H1 (cell line): ENCODE measurements at places on chromosomes 7 and 10. TPM values are rescaled to one million over a fixed set of nuclear protein-coding genes. Genes with fewer than 3 reads are reported as not detected.

Gene NUTM2E
- total RNA-seq: 0.21 and 0.28 TPM in 2 replicates

Gene PTPN20
- not detected in 2 replicates for total RNA-seq

Gene GPR26
- total RNA-seq: 0.09 and 0.10 TPM in 2 replicates

Gene UPK3BL2
- 12.4 and 12.5 TPM in 2 replicates for total RNA-seq

Gene CPA4
- not detected in 2 replicates for total RNA-seq

Gene TMEM213
- 0.67 TPM in 1 of 2 replicates, not detected in the other for total RNA-seq

Gene THSD7A
- total RNA-seq: 1.2 and 1.6 TPM in 2 replicates

Gene LIPM
- total RNA-seq: not detected in 2 replicates

Gene LRRC17
- total RNA-seq: 3.0 and 3.3 TPM in 2 replicates

- peaks cover 16% of the 10 kb centered on the region for H3K36me3 ChIP-seq
- no peak for DNase-seq
- peak overlapping the region; percentile 90 for H3K27ac ChIP-seq
- H3K4me3 ChIP-seq: peak overlapping the region; percentile 90
- no peaks in the 10 kb centered on the region for H3K27me3 ChIP-seq
Measured at GRCh38 chr7:73738220-73738611, 386 bp downstream of the ABHD11 start.

DNA sequence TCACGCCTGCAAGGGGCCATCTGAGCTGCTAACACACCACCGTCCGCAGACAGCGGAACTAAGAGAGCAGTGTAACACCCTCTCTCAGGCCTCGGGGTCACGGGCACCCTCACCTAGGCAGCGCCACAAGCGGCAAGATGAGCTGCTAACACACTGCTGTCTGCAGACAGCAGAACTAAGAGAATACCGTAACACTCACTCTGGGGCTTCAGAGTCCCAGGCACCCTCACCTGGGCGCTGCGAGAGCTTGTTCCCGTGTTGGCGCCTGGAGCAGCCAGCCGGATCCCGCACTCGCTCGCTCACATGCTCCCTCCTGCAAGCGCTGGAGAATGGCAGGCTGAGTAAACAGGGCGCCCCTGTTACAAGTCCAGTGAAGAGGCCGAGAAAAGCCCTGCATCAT lies 160.2 kb downstream of the SRPK2 start:
- H3K4me1 ChIP-seq: no peaks in the 10 kb centered on the region; the same call in none of the 2 replicates
- H3K4me3 ChIP-seq: no peak overlapping the region
- peak; percentile 72 for DNase-seq
- H3K27me3 ChIP-seq: no peaks in the 10 kb centered on the region
- no peaks in the 10 kb centered on the region for H3K36me3 ChIP-seq

GRCh38 chr10:46033602-46034011 lies 3.2 kb upstream of the NCOA4 start:
- H3K27me3 ChIP-seq: no peaks in the 10 kb centered on the region
- H3K36me3 ChIP-seq: no peaks in the 10 kb centered on the region
- no peak overlapping the region for H3K4me3 ChIP-seq
- DNase-seq: no peak
- H3K27ac ChIP-seq: no peak overlapping the region
- H3K4me1 ChIP-seq: peaks cover 2% of the 10 kb centered on the region; the same call in 1 of the 2 replicates

DNA sequence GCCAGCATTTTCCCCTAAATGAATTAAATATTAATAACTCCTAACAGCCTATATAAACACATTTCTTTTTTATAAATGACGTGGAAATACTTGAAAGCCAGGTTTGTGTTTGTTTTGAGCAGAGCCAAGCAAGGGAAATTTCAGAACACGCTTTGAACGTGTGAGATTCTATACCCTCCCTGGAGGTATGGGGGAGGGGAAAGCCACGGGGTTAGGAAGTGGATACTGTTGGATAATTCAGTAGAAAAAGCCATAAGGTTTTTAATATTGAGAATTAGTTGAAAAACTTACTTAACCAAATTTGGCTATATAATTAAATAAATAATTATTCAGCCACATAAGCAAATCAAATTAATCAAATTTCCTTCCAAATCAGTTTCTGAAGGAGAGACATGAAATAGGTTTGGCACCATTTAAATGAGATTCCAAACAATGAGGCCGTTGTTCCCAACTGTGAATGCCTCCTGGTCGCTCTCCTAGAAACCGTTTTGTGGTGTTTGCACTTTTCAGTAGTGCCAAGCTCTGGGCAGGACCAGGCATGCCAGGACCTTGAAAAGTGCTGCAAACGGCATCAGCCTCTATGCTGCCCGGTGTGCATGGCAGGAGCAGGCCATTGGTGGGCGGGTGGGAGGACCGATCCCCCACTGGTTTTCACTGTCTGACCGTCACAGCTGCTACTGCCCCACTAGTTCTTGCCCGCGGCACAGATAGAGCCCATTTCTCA lies 88.1 kb downstream of the SEPTIN14 start:
- no peak overlapping the region for H3K27ac ChIP-seq
- H3K4me1 ChIP-seq: peaks cover 5% of the 10 kb centered on the region; the same call in 1 of the 2 replicates
- H3K4me3 ChIP-seq: peak overlapping the region; percentile 46
- peak; percentile 53 for DNase-seq

GRCh38 chr7:96388620-96389383 lies 66.9 kb upstream of the SLC25A13 start:
- no peak for DNase-seq
- H3K27ac ChIP-seq: no peak overlapping the region
- H3K36me3 ChIP-seq: no peaks in the 10 kb centered on the region
- H3K4me3 ChIP-seq: no peak overlapping the region

DNA sequence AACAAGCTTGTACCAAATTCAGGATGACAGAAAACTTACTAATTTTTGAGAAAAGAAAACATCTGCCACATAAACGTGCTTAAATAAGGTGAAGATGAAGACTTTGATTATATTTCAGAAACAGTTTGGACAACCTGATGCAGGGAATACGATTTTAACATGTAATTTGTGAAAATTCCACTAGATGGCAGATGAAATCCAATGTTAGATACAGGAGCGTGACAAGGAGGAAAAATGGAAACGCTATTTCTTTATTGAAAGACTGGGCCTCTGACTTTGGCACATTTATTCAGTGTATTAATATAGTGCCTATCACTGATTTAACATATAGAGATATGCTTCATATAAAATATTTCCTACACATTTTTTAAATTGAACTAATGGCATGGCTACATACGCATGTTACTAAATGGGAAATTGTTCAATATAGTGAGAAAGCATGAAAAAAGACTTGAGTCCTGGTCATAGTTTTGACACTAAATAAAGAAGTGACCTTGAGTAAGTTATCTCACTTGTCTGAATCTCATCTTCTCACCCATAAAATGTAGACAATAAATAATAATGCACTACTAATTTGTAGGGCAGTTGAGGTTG lies 60.7 kb downstream of the CD36 start:
- DNase-seq: no peak
- no peaks in the 10 kb centered on the region for H3K27me3 ChIP-seq
- H3K36me3 ChIP-seq: no peaks in the 10 kb centered on the region

DNA sequence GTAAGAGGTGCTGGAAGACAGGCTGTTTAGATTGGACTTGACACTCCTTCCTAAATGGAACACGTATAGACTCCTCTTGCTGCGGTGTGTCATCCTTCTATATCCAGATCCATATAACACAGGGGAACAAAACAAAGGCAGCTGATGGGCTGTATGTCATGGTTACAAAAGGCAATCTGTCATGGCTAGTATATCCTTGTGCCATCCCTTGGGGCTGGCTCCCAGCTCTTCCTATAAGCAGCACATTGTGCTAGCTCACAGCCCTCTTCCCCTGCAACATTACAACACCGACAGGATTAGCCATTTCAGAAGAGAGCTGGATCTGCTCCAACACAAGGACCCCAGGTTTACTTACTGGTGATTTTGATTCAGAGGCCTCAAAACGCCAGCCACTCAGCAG lies 15.3 kb downstream of the LIPK start:
- no peaks in the 10 kb centered on the region for H3K36me3 ChIP-seq
- H3K27me3 ChIP-seq: no peaks in the 10 kb centered on the region
- no peak overlapping the region for H3K4me3 ChIP-seq
- no peak for DNase-seq

- no peak overlapping the region for H3K27ac ChIP-seq
- peaks cover 4% of the 10 kb centered on the region; the same call in 1 of the 2 replicates for H3K27me3 ChIP-seq
- no peak for DNase-seq
- H3K4me3 ChIP-seq: no peak overlapping the region
- H3K4me1 ChIP-seq: no peaks in the 10 kb centered on the region
- no peaks in the 10 kb centered on the region for H3K36me3 ChIP-seq
Measured at GRCh38 chr10:8026349-8027259, 27.9 kb upstream of the GATA3 start.

GRCh38 chr10:93150289-93150688 lies 76.6 kb downstream of the CYP26A1 start:
- H3K4me3 ChIP-seq: no peak overlapping the region
- DNase-seq: no peak
- H3K27ac ChIP-seq: no peak overlapping the region
- no peaks in the 10 kb centered on the region for H3K36me3 ChIP-seq
- no peaks in the 10 kb centered on the region for H3K4me1 ChIP-seq

- no peak overlapping the region for H3K4me3 ChIP-seq
- DNase-seq: no peak
- H3K36me3 ChIP-seq: no peaks in the 10 kb centered on the region
- no peak overlapping the region for H3K27ac ChIP-seq
- no peaks in the 10 kb centered on the region for H3K4me1 ChIP-seq
Measured at GRCh38 chr7:37007691-37008090, 283.4 kb upstream of the AOAH start.

- no peak for DNase-seq
- no peaks in the 10 kb centered on the region; the same call in 1 of the 2 replicates for H3K36me3 ChIP-seq
- peaks cover 12% of the 10 kb centered on the region for H3K4me1 ChIP-seq
Measured at GRCh38 chr7:108002726-108003598, at the start of gene LAMB1. TSS of gene LAMB1 (minus strand) at chr7:108003161. CDS start at chr7:108002885, 276 bp downstream.

GRCh38 chr7:122746948-122747347 lies 44.2 kb upstream of the RNF148 start:
- no peak overlapping the region for H3K4me3 ChIP-seq
- H3K4me1 ChIP-seq: peaks cover 19% of the 10 kb centered on the region
- H3K27ac ChIP-seq: no peak overlapping the region
- DNase-seq: no peak
- no peaks in the 10 kb centered on the region for H3K27me3 ChIP-seq
- H3K36me3 ChIP-seq: no peaks in the 10 kb centered on the region

DNA sequence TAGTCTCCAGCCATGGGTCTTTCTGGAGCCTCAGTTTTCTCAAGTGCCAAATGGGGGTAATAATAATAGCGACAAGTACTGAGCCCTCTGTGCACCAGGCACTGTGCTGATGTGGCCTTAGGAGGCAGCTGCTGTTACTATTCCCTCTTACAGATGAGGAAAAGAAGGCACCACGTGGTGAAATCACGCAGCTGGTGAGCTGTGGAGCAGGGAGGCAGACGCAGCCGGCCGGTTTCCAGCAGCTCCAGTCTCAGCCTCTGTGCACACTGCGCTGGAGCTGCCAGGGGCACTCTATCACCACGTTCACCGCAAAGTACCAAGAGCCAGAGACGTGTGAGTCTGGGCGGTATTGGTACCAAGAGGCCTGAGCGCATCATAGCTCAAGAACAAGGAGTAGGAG lies 9.6 kb downstream of the PYROXD2 start:
- DNase-seq: no peak
- no peaks in the 10 kb centered on the region; the same call in 1 of the 2 replicates for H3K4me1 ChIP-seq
- H3K4me3 ChIP-seq: no peak overlapping the region
- H3K36me3 ChIP-seq: no peaks in the 10 kb centered on the region

GRCh38 chr7:30596014-30596641 lies 1.4 kb downstream of the GARS1 start:
- peaks cover 39% of the 10 kb centered on the region for H3K36me3 ChIP-seq
- no peak for DNase-seq
- no peaks in the 10 kb centered on the region for H3K27me3 ChIP-seq
- no peak overlapping the region for H3K27ac ChIP-seq

GRCh38 chr10:133162910-133163856 lies 3.2 kb downstream of the KNDC1 start:
- H3K36me3 ChIP-seq: peaks cover 3% of the 10 kb centered on the region; the same call in 1 of the 2 replicates
- H3K27ac ChIP-seq: no peak overlapping the region

DNA sequence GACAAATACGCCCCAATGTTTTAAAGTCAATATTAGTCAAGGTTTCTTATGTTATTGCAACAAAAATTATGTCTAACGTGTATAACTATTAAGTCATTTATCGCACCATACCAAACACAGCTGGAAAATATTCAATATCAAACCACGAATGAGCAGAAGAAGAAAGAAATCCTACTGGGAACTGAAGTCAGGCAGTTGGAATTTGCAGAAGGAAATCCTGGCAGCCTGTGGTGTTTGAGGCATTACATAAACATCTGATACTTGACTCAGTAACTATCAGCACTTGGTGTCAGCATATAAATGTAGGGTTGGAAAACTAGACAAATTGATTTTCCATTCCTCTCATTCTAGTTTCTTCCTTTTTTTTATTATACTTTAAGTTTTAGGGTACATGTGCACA lies 83.4 kb upstream of the NUPR2 start:
- H3K36me3 ChIP-seq: no peaks in the 10 kb centered on the region
- H3K27ac ChIP-seq: no peak overlapping the region
- no peaks in the 10 kb centered on the region for H3K27me3 ChIP-seq
- no peaks in the 10 kb centered on the region for H3K4me1 ChIP-seq

DNA sequence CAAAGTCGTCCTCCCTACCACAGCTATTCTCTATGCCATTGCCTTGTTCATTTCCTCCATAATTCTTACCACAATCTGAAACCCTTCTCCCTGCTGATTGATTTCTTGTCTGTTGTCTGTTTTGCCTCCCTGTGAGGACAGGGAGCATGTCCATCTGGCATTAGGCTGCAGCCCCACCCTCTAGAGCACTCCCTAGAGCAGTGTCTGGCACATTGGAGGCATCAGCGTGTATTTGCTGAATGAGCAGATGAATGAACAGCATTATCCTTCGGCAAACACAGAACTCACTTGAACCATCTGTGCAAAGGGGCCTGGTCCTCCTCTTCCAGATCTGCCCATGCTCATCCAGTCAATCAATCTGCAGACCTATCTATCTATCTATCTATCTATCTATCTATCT lies 5.1 kb upstream of the DMBT1 start:
- no peak overlapping the region for H3K4me3 ChIP-seq
- H3K36me3 ChIP-seq: no peaks in the 10 kb centered on the region
- no peak for DNase-seq
- H3K27ac ChIP-seq: no peak overlapping the region
- H3K27me3 ChIP-seq: no peaks in the 10 kb centered on the region

- no peaks in the 10 kb centered on the region for H3K36me3 ChIP-seq
- no peaks in the 10 kb centered on the region for H3K27me3 ChIP-seq
- no peaks in the 10 kb centered on the region for H3K4me1 ChIP-seq
- DNase-seq: no peak
- H3K27ac ChIP-seq: no peak overlapping the region
Measured at GRCh38 chr10:77661100-77661499, 23.5 kb upstream of the KCNMA1 start.

GRCh38 chr7:151304856-151305255 lies 36.8 kb upstream of the NUB1 start:
- H3K27me3 ChIP-seq: no peaks in the 10 kb centered on the region
- peaks cover 2% of the 10 kb centered on the region for H3K4me1 ChIP-seq

- no peak overlapping the region for H3K4me3 ChIP-seq
- DNase-seq: no peak
- H3K4me1 ChIP-seq: no peaks in the 10 kb centered on the region
- H3K27me3 ChIP-seq: no peaks in the 10 kb centered on the region
- H3K27ac ChIP-seq: no peak overlapping the region
- H3K36me3 ChIP-seq: no peaks in the 10 kb centered on the region
Measured at GRCh38 chr7:16193631-16194030, 227.7 kb downstream of the CRPPA start.

GRCh38 chr7:104956753-104957450 lies 57.1 kb upstream of the KMT2E start:
- no peak overlapping the region for H3K27ac ChIP-seq
- H3K4me1 ChIP-seq: no peaks in the 10 kb centered on the region
- DNase-seq: no peak
- no peak overlapping the region for H3K4me3 ChIP-seq
- H3K36me3 ChIP-seq: no peaks in the 10 kb centered on the region
- H3K27me3 ChIP-seq: no peaks in the 10 kb centered on the region

- H3K4me1 ChIP-seq: peaks cover 15% of the 10 kb centered on the region
- no peak overlapping the region for H3K4me3 ChIP-seq
Measured at GRCh38 chr10:30056281-30056680, 3.1 kb downstream of the JCAD start.
